DMS153 (cell line): ENCODE measurements at places on chromosomes 3 and 15.

DNA sequence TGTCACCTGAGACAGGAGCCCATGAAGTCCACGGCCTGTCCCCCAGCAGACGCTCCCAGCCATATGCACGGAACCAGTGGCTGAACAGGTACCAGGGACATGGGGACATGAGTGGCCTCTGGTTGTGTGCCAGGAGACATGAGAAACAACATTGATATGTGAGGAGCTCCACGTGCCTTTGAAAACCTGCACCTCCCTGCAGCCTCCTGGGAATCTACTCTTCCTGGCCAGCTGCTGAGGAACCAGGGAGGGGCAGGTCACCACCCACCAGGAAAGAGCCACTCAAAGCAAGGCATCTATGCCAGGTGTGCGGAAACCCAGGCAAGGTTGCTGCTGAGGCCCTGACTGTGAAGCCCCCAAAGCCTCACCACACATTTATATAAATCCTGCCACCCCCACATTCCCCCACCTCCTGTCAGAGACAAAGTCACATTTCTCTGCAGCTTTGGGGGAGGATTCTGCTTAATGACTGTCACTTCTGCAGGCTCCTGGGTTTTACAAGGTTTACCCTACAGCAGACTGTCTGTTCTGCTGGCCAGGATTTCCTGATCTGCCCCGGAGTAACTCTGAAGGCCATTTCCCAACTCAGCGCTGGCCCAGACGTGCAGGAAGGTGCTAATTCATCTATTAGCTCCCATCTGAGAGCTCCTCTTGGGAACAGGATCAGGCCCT, 110.8 kb downstream of the ADCY5 start:
- peak; percentile 41 for DNase-seq

DNA sequence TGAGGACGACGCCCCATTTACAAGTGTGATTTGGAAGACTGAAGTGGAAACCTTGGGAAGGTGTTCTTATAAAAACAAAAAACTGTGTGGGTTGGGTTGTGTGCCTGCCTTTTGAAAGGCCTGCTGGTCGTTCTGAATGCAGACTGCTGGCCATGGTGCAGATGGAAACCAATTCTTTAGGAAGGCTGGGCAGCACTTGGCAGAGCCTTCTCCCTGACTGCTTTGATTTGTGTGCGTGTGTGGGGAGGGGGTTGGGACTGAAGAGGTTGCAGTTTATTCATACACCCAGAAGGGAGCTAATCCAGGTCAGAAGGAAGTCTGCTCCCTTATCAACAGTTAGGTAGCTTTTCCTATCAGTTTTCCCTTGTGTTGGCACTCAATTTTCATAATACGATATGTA, 288.7 kb downstream of the SOX2 start:
- DNase-seq: peak; percentile 17

GRCh38 chr3:45771166-45771775, 25.1 kb downstream of the SLC6A20 start:
- DNase-seq: no peak

- no peak for DNase-seq
These were observed 28.5 kb downstream of the PLCL2 start for GRCh38 chr3:16913264-16913580.

GRCh38 chr3:140349938-140350337, 327.9 kb upstream of the TRIM42 start:
- no peak for DNase-seq

DNA sequence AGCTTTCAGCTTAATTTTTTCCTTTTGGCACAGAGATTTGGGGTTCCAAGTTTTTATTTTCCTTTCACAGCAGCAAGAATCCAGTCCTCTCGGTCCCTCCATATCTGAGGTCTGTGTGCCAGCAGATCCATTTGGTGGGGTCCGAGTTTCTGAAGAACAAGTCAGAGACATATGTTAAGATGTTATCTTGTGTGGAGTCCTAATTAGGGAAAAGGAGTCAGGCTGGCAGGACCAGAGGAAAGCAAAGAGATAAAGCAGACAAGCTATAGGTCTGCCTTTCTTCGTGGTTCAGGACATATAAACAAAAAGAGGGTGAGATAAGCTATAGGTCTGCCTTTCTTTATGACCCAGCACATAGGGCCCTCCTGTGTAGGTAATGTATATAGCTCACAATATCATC, 54.9 kb downstream of the TMED3 start:
- no peak for DNase-seq

DNA sequence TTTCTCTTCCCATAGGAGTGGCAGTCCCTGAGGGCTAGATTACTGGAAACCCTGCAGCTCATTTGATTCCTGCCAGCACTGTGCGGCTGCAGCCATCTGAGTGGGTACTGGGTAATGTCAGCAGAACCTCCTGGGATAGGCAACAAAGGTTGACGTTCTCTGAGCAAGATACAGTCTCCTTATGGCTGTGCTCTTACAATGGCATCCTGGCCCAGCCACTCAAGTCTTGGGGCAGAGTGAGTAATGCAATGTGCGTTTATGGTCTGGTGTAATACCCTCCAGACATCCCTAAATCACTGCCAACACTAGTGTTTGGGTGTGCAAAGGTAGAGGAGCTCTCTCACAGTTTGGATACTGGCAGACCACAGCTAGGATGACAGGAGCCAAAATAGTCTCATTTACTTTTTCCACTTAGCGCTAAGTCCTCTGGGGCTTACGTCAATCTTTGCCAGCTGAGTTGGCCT, 775.8 kb downstream of the ZNF385D start:
- no peak for DNase-seq

- DNase-seq: no peak
These were observed 49.2 kb downstream of the MRPL3 start for GRCh38 chr3:131453533-131453932.

GRCh38 chr3:159185443-159186050, 383.7 kb downstream of the MFSD1 start:
- DNase-seq: no peak

DNA sequence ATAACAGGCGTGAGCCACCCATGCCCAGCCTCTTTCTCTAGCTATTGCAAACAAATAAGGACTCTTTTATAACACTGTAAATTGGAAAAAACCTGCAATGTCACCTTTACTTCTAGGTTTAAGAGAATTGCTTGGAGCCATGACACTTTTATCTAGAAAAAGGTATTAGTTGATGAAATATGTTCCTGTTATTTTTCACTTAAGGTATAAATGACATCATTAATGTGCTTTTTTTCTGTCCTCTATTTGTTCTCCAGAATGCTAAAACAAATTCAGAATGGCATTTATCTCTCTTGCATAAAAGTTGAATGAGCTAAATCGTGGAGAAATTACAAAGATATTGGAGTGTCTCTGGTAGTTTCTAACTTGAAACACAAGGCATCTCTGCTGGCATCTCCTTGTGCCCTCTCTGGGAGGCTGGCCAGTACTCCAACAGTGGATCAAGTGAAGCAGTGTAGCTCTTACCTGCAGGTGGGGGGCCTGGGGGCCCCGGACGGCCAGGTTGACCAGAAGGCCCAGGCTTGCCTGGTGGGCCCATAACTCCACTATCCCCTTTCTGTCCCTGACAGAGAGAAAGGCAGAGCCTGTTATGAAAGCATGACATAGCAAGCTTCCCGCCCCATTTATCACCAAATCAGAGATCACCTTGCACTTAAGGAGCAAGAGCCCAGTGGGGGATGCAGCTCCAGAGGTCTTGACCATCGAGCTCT, 38.6 kb downstream of the EAF1 start:
- DNase-seq: no peak

DNA sequence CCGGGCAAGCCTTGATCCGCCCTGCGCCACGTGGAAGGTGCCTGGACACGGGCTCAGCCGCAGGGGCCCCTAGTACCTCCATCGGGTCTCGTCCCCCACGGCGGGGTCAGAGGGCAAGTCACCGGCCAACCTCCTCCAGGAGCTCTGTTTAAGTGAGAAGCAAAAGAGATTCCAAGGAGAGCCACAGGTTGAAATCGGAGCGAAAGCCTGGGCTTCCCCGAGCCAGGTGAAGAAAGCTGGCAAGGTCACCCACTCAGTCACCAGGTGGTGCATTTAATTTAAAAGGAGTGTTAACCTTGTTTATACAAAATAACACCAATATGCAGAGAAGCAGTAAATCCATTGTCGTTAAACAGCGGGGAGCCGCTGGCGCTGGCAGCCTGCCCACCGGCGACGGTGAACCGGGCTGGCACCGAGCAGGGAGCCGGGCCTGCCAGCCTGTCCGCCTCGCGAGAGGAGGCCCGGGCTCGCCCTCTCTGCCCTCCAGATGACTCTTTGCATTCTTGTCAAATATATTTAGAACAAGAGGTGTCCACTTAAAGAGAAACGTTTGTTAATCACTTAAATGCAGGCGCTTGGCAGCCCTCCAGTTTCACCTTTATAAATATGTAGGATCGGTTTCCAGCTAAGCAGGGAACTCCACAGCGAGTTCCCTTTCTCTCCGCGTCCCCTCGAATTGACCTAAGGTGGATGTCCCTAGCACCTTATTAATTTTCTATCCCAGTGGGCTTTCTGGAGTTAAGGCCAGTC, 277.3 kb upstream of the NR2F2 start:
- peak; percentile 86 for DNase-seq

DNA sequence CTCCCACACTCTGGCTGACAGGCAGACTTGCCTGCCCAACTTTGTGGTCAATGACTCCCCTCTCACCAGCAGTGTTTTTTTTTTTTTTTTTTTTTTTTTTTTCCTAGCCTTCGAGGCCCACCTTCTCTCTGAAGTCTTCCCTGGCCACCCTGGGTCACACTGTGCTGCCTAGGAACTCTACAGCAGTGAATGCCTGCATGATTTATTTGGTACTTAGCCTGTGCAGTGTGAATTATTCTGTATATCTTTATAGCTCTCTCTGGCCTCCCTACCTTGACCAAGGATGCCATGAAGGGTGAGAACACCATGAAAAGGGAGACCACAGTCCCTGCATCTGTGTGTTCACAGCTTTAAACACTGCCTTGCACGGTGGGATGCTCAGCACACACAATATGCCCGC, 141.6 kb downstream of the CLSTN2 start:
- no peak for DNase-seq

- peak; percentile 35 for DNase-seq
These were observed 25.0 kb downstream of the LSM3 start for GRCh38 chr3:14203521-14204079.

DNA sequence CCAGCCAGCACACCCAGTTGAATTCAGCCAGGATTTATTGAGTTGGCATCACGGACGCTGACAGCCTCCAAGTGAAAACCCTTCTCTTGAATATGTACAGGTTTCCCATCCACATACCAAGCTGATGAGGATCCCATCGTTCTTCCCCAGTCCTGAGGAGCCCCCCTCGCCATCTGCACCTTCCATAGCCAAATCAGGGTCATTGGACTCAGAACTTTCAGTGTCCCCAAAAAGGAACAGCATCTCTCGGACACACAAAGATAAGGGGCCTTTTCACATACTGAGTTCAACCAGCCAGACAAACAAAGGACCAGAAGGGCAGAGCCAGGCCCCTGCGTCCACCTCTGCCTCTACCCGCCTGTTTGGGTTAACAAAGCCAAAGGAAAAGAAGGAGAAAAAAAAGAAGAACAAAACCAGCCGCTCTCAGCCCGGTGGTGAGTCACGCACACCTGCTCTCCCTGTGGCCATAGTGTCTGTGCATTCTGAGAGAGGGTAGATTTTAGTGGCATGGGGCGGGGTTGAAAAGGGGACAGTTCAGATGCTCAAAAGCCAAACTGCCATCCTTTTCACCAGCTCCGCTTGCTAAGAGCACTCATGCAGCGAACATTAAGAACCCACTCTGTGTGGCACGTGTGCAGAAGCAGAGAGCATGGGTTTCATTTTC, 51.2 kb downstream of the KLHL25 start:
- DNase-seq: peak; percentile 59

DNA sequence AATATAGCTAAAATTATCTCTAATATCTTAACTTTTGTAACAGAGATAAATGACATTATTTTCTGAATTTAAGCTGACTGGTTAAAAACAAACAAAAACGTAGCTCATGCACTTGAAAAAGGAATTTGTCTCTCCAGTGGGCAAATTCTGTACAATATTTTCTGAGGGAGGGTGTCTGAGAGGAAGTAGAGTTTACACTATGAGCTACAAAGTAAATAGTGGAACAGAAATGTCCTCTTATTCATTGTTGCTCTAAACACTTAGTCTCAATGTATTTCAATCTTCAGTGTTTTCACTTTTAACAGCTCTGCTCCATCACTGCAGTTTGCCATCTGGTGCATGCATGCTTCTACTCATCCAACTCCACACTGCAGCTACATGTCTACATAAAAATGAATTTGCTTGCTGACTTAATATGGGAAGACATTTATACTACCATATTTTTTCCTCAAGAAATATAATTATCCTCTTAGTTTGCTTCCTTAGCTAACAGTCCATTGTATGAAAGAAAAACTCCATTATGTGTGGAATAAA, 817.4 kb upstream of the LMCD1 start:
- DNase-seq: no peak

DNA sequence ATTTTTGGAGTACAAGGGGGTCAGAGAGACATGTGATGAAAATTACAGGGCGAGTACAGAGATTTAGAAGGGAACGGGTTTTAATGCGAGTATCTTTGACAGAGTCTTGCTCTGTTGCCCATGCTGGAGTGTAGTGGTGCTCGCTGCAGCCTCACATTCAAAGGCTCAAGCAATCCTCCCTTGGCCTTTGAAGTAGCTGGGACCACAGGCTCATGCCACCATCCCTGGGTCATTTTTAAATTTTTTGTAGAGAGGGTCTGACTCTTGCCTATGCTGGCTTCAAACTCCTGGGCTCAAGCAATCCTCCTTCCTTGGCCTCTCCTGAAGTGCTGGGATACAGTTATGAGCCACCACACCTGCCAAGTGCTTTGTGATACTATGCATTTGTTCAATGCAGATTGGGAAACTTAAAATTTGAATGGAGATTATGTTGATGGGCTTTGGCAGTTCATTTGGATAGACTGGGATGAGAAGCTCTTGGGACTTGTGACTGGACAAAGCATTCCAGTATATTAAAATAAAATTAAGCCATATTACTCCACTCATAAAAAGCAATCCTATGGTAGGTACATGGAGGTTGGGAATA, 4.0 kb upstream of the LMLN start:
- DNase-seq: no peak

DNA sequence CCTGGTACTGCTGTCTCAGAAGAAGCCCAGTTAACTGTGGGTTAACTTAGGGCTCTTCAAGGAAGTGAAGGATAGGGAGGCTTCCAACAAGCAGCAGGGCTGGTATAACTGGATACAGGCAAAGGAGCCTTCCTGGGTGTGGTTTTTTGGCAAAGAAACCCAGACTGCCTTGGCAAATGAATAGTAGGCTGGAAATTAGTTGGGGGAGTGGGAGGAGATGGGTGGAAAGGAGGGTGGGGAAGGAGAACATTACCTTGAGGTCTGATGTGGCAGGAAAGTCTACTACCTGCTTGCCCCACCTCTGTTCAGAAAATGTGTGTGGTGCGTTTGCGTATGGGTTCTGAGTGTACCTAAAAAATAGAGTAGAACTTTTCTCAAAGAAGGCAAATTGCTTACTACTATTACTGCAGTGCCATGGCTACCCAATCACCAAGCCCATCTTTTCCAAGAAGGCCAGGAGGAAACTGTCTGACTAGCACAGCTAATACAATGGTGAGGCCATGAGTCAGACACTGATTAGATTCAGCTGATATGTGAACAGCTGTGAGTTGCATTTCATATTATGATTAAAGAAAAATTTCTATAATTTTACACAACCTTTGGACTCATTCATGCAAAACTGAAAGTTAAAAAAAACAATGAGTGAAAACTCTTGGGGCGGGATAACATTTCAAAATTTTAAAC, 55.2 kb downstream of the SPTSSB start:
- no peak for DNase-seq
